ENCODE measurements at places on chromosomes 3 and 15.
A peak's percentile ranks its signal among the peaks of the same experiment; 100 is the strongest.

DNA sequence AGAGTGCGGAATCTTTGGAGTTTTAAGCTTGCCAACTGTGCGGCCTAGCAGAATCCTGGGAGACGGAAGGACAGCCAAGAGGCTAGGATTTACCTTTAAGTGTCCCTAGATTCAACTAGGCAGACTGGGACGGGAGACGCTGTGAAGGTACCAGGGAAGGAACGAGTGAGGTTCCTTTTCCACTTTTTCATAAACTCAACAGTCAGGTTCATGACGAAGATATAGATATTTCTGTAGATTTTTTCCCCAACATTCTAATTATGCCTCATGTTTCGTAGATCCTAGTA lies 564 bp upstream of the GABPB1 start:
- no peak for DNase-seq

DNA sequence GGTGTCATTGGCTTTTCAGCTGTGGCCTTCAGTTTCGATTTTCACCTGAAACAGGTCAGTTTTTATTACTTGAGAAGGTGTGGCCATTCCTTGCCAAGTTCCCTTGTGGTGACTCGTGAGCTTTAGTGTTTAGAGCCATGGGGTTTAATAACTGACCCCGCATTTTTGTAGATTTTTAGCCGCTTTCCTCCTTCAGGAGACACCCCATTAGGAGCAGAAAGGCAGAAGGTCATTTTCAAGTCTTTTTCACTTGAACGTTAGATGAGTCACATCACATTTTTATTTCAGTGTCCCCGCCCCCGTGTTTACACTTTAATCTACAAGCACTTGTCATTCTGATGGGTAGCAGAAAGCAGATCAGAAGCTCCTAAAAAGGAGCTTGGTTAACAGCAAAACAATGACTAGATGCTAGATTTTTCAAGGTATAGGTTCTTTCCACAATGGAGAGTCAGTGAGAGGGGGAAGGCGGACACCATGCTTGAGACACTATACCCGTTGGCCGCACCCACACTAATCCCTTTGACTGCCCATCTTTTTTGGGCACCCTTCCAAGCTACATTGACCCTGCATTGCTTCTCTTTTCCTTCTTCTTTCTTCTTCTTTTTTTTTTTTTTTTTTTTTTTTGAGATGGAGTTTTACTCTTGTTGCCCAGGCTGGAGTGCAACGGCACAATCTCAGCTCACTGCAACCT lies 132.7 kb downstream of the GHSR start:
- DNase-seq = no peak

DNA sequence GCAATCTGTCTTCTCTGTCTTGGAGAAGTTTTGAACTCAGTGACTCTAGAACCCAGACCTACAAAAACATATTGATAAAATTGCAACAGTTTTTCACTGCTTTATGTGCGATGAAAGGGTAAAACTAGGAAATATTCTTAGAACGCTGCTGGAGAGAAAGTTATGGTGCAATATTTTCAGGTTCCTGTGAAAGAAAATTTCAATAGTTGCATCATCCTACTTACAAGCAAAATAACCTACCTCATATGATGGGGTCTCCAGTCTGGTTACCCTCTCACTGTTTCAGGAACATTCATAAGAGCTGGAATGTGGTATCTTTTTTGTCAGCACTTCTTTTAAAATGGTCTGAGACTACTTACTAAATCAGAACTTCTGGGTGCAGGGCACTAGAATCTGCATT lies 27.1 kb downstream of the GATM start:
- no peak for DNase-seq

DNA sequence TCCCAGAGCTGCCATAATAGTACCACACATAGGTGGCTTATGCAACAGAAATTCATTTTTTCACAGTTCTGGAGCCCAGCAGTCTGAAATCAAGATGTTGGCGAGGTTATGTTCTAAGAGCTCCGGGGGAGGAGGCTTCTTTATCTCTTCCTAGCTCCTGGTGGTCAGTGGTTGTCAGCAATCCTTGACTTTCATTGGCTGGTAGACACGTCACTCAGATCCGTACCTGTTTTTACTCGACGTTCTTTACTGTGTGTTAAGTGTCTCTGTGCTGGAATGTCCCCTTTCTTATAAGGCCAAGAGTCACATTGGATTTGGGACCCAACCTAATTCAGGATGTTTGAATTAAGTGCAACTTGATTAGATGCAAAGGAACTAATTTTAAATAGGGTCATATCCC lies 218.5 kb upstream of the CNTN3 start:
- DNase-seq = no peak

DNA sequence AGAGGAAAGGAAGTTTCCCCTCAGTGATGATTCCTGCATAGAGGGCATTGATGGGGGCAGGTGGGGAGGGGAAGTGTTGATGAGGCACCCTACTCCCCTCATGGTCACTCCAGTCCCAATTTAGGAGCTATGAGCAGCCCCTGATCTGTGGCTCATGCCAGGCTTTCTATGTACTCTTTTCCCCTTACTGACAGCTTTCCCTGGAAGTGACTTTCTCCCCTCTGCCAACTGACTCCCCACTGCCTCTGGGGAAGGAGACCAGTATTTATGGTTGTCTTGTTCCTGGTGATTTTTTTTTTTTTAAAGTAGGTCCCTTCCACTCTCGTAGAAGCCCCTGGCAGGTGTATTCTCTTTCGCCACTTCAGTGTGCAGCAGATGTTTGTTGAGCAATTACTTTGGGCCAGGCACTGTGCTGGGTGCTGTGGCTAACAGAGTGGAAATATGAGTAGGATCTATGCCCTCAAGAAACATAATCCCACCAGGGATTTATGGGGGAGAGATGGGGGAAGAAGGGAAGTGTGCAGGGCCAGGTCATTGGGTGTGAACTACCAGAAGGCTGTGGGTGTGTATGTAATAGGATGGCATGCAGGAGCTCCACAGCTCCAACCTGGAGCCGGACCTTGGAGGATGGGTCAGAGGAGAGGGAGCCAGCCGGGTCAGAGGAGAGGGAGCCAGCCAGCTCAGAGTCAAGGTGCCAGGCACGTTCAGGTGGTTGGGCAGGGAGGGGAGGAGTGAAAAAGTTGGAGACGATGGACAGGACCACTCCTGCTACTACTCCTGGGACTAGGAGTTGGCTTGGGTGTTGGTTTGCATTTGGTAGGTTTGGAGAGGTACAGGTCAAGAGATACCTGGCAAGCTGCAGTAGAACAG lies 3.5 kb downstream of the SMAD6 start:
- DNase-seq = no peak

GRCh38 chr3:188060840-188061544 lies 93.0 kb upstream of the LPP start:
- DNase-seq = no peak

- DNase-seq = no peak
These were observed 178.2 kb upstream of the EOMES start for GRCh38 chr3:27900316-27900715.

DNA sequence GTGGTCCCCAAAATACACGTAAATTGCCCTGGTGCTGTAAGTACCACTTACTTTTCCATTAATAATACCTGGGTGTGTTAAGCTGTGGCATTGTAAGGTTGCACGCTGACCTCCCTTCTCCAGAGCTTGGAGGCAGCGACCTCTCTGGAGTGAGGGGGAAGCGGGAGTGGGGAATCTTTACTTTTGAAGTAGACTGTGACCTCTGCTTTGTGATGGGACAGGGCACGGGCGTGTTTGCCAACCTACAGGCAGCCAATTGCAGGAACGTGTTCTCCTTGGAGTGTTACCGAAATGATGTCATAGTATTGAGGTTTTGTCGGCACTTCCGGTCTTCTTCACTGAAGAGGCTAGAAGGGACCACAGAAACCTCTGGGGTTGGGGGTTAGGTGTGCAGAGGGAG lies 227.3 kb upstream of the C2CD4B start:
- DNase-seq = no peak

DNA sequence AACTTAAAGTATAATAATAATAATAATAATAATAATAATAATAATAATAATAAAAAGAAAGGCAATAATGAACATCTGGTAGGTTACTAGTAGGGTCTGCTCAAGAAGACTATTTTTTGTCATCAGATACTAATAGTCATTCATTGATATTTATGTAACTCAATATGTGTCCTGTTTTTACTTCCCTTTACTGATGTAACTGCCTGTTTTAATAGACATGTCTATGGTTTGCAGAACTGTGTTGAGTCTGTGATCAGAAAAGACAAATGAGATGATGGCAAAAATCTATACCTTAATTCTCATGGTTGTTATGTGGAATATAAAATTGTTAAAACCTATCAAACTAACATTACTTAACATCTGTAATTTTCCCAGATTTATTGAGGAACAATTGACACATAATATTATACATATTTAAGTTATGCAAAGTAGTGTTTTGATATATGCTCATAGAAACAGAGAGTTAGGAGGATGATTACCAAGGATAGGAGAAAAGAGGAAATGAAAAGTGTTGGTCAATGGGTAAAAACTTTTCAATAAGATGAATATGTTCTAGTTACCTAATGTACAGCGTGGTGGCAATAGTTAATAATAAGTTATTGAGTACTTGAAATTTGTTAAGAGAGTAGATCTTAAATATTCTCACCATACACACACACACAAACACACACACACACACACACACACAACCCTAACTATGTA lies 699.4 kb downstream of the ZPLD1 start:
- no peak for DNase-seq

DNA sequence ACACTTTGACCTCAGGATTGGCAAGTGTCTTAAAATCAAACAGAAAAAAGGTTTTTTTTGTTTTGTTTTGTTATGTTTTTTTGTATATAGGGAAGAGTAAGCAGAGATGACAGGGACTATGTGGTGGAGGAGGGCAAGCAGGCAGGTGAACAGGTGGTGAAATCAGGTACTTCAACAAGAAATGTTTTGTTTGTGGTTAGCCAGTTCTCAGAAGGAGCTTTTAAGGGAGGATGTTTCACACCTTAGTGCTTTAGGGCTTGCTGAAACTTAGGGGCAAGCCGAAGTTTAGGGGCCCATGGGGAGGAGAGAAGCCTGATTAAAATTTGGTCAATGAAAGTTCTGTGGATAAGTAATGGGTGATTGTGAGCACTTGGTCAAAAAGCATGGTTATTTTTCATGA lies 370.7 kb upstream of the SLCO3A1 start:
- DNase-seq = no peak

GRCh38 chr3:139129892-139130291 lies 85.2 kb upstream of the PRR23C start:
- DNase-seq = no peak

- DNase-seq = no peak
These were observed 10.2 kb upstream of the SKOR1 start for GRCh38 chr15:67815036-67815592.

GRCh38 chr15:59491062-59491461 lies 53.1 kb downstream of the FAM81A start:
- DNase-seq = peak; percentile 3
